Endodermal cell (in vitro differentiated cells): ENCODE measurements at places on chromosomes 2 and 18. TPM values are rescaled to one million over a fixed set of nuclear protein-coding genes. Genes with fewer than 3 reads are reported as not detected.

DNA sequence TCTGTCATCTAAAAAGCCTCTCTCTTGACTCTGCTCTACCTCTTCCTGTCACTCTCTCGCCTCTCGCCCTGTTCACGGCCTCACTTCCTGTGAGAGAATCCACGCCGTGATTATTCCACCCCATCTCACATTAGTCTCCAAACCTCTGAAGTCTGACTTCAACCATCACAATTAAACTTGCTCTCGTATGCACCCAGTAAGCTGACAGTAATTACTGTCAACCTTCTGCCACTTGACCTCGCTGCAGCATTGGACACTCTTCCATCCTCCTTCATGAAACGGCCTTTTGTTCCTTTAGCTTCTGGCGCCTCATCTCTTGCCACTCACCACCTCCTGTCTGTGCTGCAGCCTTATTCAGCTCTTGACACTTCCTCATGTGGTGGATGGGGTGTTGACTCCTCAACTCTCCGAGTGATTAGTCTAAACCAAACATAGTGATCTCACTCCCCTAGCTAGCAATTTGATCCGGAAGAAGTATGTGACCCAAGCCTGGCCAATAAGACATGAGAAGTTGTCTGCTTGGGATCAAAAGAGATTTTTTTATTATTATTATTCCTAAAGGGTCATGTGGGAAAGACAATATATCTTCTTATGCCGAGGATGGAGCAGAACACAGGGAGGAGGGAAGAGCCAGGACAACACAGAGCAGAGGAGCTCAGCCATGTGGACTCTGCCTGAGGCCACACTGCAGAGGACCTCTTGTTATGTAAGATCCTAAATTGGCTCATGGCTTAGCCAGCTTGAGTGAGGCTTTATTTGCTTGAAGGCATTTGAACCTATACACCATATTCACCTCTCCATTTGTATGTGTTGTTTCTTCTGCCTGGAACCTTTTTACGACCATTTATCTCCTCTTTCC is 38.4 kb upstream of the MYO1B start:
- H3K4me1 ChIP-seq = no peaks in the 10 kb centered on the region
- H3K27ac ChIP-seq = no peak overlapping the region
- no peaks in the 10 kb centered on the region for H3K27me3 ChIP-seq
- no peaks in the 10 kb centered on the region for H3K36me3 ChIP-seq
- DNase-seq = no peak
- H3K4me3 ChIP-seq = no peak overlapping the region

- H3K27ac ChIP-seq = no peak overlapping the region
- peak; percentile 82 for DNase-seq
- peaks cover 7% of the 10 kb centered on the region for H3K4me1 ChIP-seq
- peaks cover 74% of the 10 kb centered on the region for H3K27me3 ChIP-seq
- H3K4me3 ChIP-seq = peak overlapping the region; percentile 79
Measured at GRCh38 chr18:75208155-75208835, 644 bp downstream of the PTGR3 start.

The C2orf81 gene
- 4.8 to 10.9 TPM (median 7.6 TPM) in 3 replicates for total RNA-seq

- H3K27me3 ChIP-seq = peaks cover 38% of the 10 kb centered on the region
- peak within 1 kb of the TSS; percentile 68 for H3K4me3 ChIP-seq
- peaks cover 20% of the 10 kb centered on the region for H3K36me3 ChIP-seq
- no peak within 1 kb of the TSS for H3K27ac ChIP-seq
- peak; percentile 71 for DNase-seq
Measured at GRCh38 chr2:38075507-38076151, at the start of gene CYP1B1. TSS of gene CYP1B1 (minus strand) at chr2:38076151. CDS start at chr2:38075388, 763 bp downstream.

- no peak overlapping the region for H3K4me3 ChIP-seq
- no peak overlapping the region for H3K27ac ChIP-seq
- no peak for DNase-seq
- H3K27me3 ChIP-seq = no peaks in the 10 kb centered on the region
Measured at GRCh38 chr2:144999936-145000335, 480.0 kb upstream of the ZEB2 start.

- H3K27me3 ChIP-seq = no peaks in the 10 kb centered on the region
- peak; percentile 16 for DNase-seq
- peaks cover 31% of the 10 kb centered on the region for H3K36me3 ChIP-seq
- no peaks in the 10 kb centered on the region for H3K4me1 ChIP-seq
- no peak overlapping the region for H3K4me3 ChIP-seq
- H3K27ac ChIP-seq = no peak overlapping the region
Measured at GRCh38 chr2:85865539-85866164, 23.1 kb downstream of the ST3GAL5 start.

The ALK gene
- 0.13 to 0.36 TPM (median 0.35 TPM) in 3 replicates for total RNA-seq

DNA sequence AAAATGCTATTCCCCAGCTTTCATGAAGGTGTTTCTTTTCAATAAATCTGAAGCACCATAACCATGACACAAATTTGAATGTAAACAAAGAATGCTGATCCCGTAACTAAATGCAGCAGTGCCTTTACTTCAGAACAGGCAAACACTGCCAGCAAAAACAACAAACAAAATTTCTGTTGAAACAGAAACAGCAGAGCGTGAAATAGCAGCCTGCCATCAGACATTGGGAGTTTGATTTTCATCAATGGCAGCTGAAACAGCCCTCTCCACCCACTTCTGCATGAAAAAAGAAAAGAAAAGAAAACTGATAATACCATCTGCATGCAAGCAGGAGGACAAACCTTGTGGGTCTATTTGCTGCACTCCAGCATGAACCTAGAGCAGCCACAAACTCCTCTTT is 128.3 kb downstream of the CDH2 start:
- no peak for DNase-seq
- peaks cover 10% of the 10 kb centered on the region for H3K4me1 ChIP-seq
- no peaks in the 10 kb centered on the region for H3K27me3 ChIP-seq
- H3K36me3 ChIP-seq = peaks cover 50% of the 10 kb centered on the region
- no peak overlapping the region for H3K4me3 ChIP-seq

The IL36B gene
- total RNA-seq = not detected in 2 replicates

The SCN9A gene
- 0.13 to 0.21 TPM in 2 of 3 replicates, not detected in the other for total RNA-seq

DNA sequence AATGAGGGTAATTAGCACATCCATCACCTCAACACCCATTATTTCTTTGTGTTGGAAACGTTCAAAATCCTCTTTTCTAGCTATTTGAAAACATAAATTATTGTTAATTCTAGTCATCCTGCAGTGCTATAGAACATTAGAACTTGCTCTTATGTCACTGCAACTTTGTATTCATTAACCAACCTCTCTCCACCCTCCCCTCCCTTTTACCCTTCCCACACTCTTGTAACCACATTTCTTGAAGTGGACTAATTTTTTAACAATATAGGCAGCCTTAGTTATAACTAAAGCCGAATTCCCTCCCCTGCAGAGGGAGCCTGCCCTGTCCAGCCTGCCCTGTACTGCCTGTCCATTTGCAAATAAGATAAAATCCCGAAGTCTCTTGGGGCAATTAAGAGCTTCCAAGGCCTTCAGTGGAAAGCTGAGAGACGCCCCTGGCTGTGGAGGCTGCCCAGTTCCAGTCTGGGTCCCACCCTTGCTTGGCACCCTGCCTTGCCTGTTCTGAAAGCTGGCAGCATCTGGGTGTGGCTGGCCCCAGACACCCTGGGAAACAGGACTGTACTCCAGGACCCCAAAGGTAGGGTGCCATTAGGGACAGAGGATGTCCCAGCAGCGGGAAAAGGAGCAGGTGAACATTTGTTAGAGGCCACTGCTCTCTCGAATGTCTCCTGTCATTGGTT is 65.1 kb downstream of the MEX3C start:
- H3K4me1 ChIP-seq = peaks cover 4% of the 10 kb centered on the region
- no peaks in the 10 kb centered on the region for H3K36me3 ChIP-seq
- no peak overlapping the region for H3K4me3 ChIP-seq
- no peak for DNase-seq

The SPATA3 gene
- total RNA-seq = not detected in 2 replicates

DNA sequence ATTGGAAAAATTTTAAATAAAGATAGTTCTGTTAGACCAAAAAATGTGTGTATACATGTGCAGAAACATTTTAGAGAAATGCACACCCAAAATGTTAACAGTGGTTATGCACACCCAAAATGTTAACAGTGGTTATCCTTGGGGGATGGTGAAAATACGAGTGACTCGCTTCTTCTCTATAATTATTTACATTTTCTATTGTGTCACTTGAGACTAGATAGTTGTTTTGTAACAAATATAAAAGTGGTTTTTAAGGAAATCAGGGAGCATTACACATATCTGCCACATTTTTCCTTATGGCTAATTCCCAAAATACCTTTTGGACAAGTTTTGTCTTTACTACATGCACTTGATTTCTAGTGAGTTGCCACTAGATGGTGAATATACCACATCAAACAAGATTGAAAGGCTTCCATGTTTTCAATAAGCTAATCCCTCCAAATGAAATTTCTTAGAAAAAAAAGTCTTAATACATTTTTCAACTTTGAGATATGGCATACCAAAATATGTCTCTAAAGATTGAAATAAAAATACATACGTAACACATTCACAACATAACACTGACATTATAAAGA is 9.0 kb upstream of the HIBCH start:
- no peak overlapping the region for H3K27ac ChIP-seq
- H3K36me3 ChIP-seq = no peaks in the 10 kb centered on the region
- no peaks in the 10 kb centered on the region for H3K4me1 ChIP-seq

DNA sequence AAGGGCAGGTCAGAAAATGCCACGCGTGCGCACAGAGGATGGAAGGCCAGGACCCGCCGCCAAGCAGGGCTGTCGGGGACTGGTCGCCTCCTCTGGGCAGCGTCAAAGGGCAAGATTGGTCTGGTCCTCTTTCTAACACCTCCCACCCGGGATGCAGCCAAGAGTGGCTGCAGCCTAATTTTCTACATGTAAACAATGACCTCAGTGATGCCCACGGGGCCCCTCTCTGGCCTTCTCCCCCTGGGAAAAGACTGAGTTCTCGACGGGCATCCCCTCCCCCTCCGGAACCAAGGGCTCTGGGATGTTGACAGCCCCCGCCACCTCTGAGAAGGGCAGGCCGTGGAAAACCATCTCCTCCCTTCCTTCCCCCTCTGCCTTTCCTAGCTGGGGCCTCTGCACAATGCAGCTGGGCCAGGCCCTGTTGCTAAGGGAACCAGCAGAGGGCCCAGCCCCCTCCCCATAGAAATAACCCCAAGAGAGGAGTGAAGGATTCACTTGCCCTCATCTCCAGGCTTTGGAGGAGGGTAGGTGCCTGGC is 80.0 kb upstream of the ZNF532 start:
- peak overlapping the region; percentile 61 for H3K27ac ChIP-seq
- no peaks in the 10 kb centered on the region for H3K36me3 ChIP-seq
- no peaks in the 10 kb centered on the region for H3K27me3 ChIP-seq
- DNase-seq = peak; percentile 73

The IL36A gene
- total RNA-seq = not detected in 3 replicates

The POTEC gene
- total RNA-seq = not detected in 2 replicates

- no peak overlapping the region for H3K4me3 ChIP-seq
- H3K36me3 ChIP-seq = no peaks in the 10 kb centered on the region
- H3K27me3 ChIP-seq = no peaks in the 10 kb centered on the region
Measured at GRCh38 chr2:167249197-167249596, 360.9 kb downstream of the XIRP2 start.

The ARHGAP15 gene
- 0.86 to 2.0 TPM (median 0.90 TPM) in 3 replicates for total RNA-seq

DNA sequence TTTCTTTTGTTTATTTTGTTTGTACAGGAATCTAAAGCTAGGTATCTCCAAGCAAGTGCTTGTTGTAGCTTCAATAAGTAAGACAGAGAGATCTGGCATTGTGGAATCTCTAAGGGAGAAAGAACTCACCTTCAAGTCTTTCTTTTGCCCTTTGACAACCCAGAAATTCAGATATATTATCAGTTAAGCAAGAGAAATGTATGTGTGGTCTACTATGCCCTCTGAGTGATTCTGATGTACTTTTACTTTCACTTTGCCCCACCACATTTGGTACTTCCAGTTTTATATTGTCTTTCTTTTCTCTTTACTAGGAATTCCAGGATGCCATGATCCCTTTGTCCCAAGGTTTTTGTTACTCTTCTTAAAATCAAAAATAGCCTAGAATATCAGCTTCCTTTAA is 259.6 kb upstream of the PIK3C3 start:
- H3K36me3 ChIP-seq = no peaks in the 10 kb centered on the region
- H3K4me3 ChIP-seq = no peak overlapping the region
- no peak overlapping the region for H3K27ac ChIP-seq
- no peaks in the 10 kb centered on the region for H3K4me1 ChIP-seq

The TRAK2 gene
- 14.4 and 15.2 TPM in 2 replicates for total RNA-seq

GRCh38 chr2:218569661-218570500 is 1.2 kb downstream of the CNOT9 start:
- H3K27ac ChIP-seq = peak overlapping the region; percentile 98
- peak; percentile 55 for DNase-seq
- peak overlapping the region; percentile 92 for H3K4me3 ChIP-seq
- no peaks in the 10 kb centered on the region for H3K27me3 ChIP-seq
- peaks cover 7% of the 10 kb centered on the region for H3K4me1 ChIP-seq

- H3K4me3 ChIP-seq = no peak overlapping the region
- no peaks in the 10 kb centered on the region for H3K36me3 ChIP-seq
- no peaks in the 10 kb centered on the region for H3K27me3 ChIP-seq
- DNase-seq = no peak
Measured at GRCh38 chr2:200101922-200102321, 146.5 kb downstream of the MAIP1 start.

The GCC2 gene
- total RNA-seq = 51.2 to 57.0 TPM (median 52.9 TPM) in 3 replicates

- H3K27me3 ChIP-seq = no peaks in the 10 kb centered on the region
Measured at GRCh38 chr2:12168791-12169388, 422.5 kb downstream of the LPIN1 start.

- H3K27ac ChIP-seq = no peak overlapping the region
- no peak overlapping the region for H3K4me3 ChIP-seq
- H3K27me3 ChIP-seq = no peaks in the 10 kb centered on the region
- H3K36me3 ChIP-seq = no peaks in the 10 kb centered on the region
- no peaks in the 10 kb centered on the region for H3K4me1 ChIP-seq
Measured at GRCh38 chr2:195447323-195447975, 209.6 kb upstream of the SLC39A10 start.

GRCh38 chr2:201419986-201420385 is 31.3 kb downstream of the TRAK2 start:
- peaks cover 2% of the 10 kb centered on the region for H3K36me3 ChIP-seq
- H3K27ac ChIP-seq = no peak overlapping the region
- no peak overlapping the region for H3K4me3 ChIP-seq
- no peaks in the 10 kb centered on the region for H3K27me3 ChIP-seq
- no peaks in the 10 kb centered on the region for H3K4me1 ChIP-seq
- DNase-seq = no peak

GRCh38 chr2:221994926-221995325 is 303.9 kb downstream of the PAX3 start:
- H3K4me3 ChIP-seq = no peak overlapping the region
- H3K36me3 ChIP-seq = no peaks in the 10 kb centered on the region
- no peak for DNase-seq

GRCh38 chr2:147649998-147650397 is 194.8 kb upstream of the ACVR2A start:
- no peak overlapping the region for H3K4me3 ChIP-seq
- H3K4me1 ChIP-seq = peaks cover 3% of the 10 kb centered on the region
- no peaks in the 10 kb centered on the region for H3K27me3 ChIP-seq
- DNase-seq = no peak

DNA sequence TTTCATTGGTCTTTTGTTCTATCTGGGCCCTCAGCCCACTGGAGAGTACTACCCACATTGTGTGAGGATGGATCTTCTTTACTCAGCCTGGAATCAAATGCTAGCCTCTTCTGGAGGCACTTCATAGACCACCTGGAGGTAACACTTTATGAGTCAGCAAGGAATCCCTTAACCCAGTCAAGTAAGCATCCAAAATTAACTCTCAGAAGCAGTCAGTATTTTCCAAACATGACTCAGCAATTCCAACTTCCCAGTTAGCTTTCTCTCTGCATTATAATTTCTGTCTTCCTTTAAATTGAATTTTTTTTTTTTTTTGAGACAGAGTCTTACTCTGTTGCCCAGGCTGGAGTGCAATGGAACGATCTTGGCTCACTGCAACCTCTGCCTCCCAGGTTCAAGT is 142.7 kb downstream of the ACKR3 start:
- H3K27ac ChIP-seq = no peak overlapping the region
- peaks cover 6% of the 10 kb centered on the region for H3K4me1 ChIP-seq
- H3K27me3 ChIP-seq = no peaks in the 10 kb centered on the region
- no peak for DNase-seq
- H3K36me3 ChIP-seq = no peaks in the 10 kb centered on the region
